ENCODE measurements at places on chromosomes 1 and 21.

DNA sequence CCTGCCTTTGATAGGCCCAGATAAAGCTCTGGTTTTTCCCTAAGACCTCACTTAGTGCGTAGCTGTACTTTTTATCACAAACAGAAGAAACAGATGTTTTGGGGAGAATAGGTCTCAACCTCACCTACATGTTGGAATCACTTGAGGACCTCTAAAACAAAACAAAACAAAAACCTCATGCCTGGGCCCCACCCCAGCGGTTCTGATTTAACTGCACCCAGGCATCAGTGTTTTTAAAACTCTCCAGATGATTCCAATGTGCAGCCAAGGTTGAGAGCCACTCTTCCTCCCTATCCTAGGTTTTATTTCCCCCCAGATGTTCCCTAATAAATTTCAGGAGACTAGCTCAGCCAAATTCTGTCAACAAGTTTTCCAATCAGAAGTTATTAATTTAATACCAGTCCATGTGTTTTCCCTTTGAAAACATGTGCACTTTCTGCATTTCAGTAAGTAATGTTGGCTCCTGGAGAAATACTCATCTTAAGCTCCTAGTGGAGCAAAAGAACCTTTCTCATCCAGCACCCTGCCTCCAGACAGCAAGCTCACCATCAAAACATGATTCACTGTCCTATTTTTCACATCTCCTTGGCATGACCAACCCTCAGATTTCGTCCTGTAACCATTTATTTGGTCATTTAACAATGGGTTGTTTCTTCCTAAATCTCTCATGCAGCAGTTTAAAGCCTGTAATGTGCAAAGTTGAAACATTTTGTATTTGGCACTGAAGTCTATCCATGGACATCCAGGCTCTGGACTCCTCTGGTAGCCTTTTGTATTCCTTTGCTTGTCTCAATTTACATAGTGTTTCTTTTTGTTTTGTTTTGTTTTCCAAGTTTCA, 27.5 kb downstream of the LRRC8C start:
- DNase-seq: peak; percentile 20

DNA sequence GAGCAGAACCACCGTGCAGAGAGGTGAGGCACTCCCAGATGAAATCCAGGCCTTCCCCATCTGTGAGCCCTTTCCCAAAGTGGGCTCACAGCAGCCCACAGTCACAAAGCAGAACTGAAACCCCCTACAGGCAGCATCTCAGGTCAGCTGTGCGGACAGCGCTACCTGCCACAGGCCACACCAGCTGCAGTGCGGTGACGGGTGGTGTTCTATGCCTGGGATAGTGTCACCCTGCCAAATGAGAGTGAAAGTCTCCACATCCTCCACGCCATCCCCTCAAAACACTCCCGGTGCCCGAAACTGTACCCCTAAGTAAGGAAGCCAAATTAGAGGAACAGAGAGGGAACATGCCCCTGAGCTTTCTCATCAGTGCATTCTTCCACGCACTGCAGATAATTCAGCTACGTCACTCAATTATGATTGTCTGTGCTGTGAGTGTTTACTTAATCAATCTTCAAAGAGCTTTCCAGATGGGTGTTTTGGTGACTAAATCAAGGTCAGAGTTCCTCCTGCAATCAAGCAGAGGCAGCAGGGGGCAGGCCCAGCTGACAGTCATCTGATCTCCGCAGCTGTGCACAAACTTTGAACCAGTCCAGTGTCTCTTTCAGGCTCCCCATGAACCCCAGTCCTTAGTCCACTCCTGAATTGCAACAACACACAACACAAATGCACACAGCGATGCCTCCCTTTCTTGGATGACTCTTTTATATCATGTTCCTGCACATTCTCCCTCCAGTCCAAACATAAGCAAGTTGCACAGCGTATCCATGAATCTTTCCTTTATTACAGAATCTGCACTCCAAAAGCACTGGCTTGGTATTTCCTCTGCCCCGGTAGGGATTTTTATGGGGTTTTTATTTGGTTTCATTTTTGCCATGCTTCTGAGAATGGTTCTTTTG, 150.0 kb downstream of the TOMM20 start:
- peak; percentile 76 for DNase-seq

GRCh38 chr1:13751458-13751871, 51.5 kb downstream of the PRDM2 start:
- no peak for DNase-seq

GRCh38 chr1:108590957-108591356, 31.1 kb downstream of the EEIG2 start:
- no peak for DNase-seq

DNA sequence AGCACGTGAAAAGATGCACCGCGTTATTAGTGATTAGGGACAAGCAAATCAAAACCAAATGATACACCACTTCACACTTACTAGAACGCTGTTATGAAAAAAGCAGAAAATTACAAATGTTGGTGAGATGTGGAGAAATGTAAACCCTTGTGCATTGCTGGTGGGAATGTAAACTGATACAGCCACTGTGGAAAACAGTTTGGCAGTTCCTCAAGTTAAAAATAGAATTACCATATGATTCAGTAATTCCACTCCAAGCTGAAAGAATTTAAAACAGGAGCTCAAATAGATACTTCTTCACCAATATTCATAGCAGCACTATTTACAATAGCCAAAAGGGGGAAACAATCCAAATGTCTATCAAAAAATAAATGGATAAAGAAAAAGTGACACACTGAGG, 10.3 kb upstream of the EVI5 start:
- DNase-seq: no peak

- DNase-seq: no peak
Observed at GRCh38 chr1:153389973-153390879, 647 bp downstream of the S100A8 start.

DNA sequence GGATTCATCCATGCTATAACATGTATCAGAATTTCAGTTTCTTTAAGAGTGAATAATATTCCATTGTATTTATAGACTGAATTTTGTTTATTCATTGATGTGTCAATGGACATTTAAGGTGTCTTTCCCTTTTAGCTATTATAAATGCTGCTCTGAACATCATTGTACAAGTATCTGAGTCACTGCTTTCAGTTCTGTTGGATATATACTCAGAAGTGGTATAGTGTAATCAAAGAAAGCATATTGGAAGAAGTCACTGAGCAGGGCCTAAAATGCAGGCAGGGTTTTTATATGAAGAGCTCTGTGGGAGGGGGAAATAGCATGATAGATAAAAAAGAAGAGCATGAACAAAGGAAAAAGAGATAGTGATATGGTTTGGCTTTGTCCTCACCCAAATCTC, 22.5 kb downstream of the TYW3 start:
- DNase-seq: no peak

GRCh38 chr1:147496571-147497210, 44.6 kb upstream of the BCL9 start:
- DNase-seq: no peak

DNA sequence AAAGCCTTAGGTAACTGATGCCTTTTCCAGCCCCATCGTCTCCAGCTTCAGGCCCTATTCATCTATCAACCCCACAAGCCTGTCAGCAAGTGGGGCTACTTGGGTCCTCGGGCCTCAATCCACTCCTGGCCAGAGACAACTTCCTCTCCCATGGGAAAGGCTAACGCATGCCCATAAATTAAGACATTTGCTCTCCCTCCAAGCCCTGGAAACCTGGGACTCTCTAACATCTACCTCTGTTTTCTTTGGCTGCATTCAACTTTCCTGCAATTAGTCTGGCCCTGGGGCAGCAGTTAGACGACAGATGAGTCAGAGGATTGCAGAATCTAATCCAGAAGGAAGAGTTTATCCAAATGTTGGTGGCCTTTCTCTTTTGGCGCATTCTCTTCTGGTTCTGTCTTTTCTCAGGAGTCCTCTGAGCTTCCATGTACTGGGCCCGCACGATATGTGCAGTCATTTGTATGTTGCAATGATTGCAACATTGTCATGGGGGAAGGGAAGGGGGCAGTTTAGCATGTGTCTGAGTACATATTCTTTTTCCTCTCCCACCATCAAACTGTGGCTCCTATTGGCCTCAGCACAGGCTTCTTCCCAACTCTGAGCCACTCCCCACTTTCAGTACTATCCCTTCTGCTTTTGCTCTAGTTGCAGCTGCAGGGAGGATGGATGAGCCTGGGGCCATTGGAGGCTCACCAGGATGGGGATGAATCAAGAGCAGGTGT, 54.4 kb downstream of the NAV1 start:
- no peak for DNase-seq

DNA sequence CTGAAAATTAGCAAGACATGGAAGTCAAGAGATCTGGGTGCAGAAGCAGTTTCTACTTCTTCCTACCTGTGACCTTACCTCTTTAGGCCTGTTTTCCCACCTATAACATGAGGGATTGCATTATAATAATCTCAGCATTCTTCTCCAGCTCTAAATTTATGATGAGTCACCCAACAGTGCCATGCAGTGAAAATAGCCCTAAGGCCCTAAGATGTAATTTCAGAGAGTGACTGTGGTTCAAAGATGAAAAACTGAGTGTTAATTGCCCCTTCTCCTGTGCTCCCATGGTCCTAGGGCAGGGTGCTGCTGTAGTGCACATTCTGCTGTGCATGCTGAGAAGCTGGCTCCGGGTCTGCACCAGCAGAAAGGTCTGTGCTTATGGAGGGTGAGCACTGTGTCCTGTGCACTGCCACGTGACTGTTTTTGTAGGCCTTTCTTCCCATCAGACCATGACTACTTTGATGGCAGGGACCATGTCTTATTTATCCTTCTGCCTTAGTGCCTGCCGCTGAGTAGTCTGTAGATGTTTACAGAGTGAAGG, 29.7 kb downstream of the JUN start:
- DNase-seq: no peak

- no peak for DNase-seq
Observed at GRCh38 chr1:154193821-154194220, 1.9 kb upstream of the TPM3 start.

- DNase-seq: no peak
Observed at GRCh38 chr1:210523830-210524229, 195.1 kb downstream of the HHAT start.

DNA sequence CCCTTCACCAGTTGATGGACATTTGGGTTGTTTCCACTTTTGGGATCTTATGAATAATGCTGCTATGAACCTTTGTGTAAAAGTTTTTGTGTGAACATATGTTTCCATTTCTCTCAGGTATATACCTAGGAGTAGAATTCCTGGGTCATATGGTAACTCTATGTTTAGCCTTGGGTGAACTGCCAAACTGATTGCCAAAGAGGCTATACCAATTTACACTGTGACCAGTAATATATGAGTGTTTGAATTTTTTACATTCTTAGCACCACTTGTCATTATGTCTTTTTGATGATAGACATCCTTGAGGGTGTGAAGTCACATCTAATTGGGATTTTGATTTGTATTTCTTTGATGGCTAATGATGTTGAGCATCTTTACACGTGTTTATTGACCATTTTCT, 290.1 kb downstream of the DUSP10 start:
- DNase-seq: no peak

GRCh38 chr1:7582460-7582972, 188.6 kb upstream of the VAMP3 start:
- DNase-seq: no peak

- DNase-seq: peak; percentile 56
Observed at GRCh38 chr21:34367320-34367935, 3.6 kb downstream of the KCNE2 start.

- no peak for DNase-seq
Observed at GRCh38 chr1:217661407-217661806, 30.3 kb downstream of the SPATA17 start.

GRCh38 chr1:3113047-3113740, 44.2 kb downstream of the PRDM16 start:
- DNase-seq: no peak

DNA sequence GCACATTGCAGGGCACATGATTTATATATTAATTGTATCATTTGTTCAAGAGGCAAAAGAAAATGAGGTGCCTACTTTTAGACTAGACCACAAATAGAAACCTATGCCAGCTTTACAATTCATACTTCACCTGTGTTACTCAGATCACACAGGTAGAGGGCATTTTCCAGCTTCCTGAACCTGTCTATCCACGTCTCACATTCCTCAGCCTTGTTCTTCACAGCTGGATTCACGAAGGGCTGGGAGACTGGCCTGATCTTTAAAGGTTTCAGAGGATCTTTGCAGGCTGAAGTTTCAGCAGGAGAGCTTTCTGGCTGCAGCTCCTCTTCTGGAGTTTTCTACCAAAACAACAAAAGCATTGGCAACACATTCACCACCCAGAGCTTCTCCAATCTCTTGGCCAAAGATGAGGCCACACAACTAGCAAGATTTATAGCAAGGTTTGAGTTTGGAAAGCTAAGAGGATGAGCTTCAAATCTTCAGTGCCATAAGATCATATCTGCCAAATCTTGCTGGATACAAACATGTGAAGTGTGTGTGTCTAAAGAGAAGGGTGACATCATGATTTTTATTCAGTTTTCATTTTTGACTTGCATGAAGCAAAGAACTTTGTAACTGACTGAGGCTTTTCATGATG, 71.0 kb upstream of the CYP2J2 start:
- DNase-seq: no peak

DNA sequence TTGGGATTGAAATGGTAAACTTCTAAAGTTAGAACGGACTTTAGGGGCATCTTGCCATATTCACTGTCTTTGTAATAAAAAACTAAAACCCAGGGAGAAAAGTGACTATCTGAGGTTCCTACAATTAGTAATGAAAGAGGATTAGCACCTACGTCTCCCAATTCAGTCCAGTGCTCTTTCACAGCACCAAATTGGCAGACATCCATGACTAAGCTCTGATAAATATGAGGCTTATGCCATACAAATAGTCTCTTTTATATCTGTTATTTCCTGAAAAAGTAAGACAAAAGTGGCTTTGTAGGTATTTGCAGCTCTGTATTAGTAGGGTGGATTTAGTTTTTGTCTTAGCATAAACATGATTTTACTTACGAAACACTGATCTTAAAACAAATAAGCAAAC, 315.0 kb upstream of the NRIP1 start:
- no peak for DNase-seq
